Stimulated activated CD8-positive, alpha-beta memory T cell treated with anti-CD3 and anti-CD28 coated beads, Interleukin-2, amount 100 ng/mL, for 48 hours (primary cell): ENCODE measurements at places on chromosomes 7 and 10.

DNA sequence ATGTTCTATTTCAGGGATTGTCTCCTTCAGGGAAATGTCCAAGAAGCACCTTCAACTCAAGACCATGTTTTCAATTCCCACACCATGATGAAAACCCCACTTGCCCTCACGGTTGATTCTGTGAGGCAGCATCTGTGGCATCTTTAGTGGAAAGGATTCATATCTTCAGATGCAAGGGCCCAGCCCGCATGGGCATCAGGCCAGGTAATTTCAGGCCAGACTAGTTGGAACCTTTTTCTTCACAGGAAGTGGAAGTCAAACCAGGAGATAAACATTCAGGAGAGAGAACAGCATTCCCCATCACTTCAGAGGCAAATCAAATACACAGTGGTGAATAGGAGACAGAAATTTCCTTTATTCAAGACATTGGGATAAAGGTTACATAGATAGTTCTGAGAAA lies 88.8 kb downstream of the JCAD start:
- no peak for DNase-seq

DNA sequence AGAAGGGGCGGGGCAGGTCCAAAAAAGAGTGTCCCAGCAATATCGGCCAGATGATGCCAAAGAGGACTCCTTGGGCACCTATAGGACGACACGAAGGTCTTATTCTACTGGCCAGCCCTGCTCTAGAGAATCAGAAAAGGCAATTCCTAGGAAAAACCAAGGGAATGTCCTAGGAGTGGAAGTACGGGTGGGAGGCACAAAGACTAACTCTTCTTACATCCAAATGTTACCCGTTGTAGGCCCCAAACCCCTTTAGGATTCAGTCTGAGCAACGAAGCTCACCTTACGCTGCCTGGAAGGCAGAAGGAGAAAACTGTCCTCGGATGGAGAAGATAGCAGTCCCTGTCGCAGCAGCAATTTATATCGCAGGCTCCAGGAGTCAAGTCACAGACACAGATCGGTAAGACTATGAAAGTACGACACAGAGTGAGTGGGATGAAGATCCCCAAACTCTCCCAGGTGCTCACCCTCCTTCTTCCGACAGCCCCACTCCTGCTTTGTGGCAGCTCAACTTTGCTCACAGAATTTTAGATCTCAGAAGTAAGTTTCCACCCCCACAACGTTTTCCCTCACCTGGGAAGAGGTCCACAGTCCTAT lies 558 bp downstream of the TCTN3 start:
- no peak for DNase-seq

DNA sequence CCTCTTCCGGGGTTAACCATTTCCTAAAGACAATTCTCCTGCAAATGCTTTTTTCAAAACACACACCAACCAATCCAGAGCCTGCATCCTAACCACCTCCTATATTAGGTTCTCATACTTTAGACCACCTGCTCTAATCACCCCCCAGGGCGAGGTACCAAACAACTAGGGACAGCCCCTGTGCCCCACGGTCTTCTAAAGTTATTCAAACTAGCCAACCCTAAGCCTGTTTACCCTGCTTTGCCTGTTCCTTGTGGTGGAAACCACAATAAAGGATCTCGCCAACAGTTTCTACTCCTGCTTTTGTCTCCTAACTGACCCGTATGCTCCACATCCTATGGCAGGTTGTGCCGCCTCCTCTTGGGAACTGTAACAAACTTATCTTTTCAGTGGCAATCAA lies 21.1 kb downstream of the SP4 start:
- no peak for DNase-seq

GRCh38 chr10:63766745-63767137 lies 245.5 kb downstream of the REEP3 start:
- DNase-seq = no peak

GRCh38 chr10:72140174-72140573 lies 51.8 kb upstream of the SPOCK2 start:
- no peak for DNase-seq

- DNase-seq = no peak
Observed at GRCh38 chr10:12707461-12708185, 293.9 kb downstream of the CCDC3 start.

- DNase-seq = no peak
Observed at GRCh38 chr10:69353977-69354635, 62.6 kb downstream of the TACR2 start.

DNA sequence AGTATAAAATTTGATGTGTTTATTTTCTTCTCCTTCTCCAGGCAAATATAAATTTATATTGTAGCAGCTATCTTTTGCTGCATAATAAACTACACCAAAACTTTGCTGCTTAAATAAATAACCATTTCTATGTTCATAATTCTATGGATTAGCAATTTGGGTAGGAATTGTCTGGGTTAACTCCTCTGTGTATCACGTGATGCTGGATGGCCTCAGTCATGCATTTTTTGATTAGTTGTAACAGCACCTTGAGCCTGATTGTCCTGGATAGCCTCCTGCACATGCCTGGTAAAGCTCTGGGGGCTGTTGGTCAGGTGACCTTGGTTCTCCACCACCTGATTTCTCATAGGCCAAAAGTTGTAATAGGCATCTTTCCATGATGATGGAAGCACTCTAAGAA lies 572.9 kb downstream of the ETV1 start:
- DNase-seq = no peak

- no peak for DNase-seq
Observed at GRCh38 chr7:104196161-104196560, 11.7 kb downstream of the ORC5 start.

DNA sequence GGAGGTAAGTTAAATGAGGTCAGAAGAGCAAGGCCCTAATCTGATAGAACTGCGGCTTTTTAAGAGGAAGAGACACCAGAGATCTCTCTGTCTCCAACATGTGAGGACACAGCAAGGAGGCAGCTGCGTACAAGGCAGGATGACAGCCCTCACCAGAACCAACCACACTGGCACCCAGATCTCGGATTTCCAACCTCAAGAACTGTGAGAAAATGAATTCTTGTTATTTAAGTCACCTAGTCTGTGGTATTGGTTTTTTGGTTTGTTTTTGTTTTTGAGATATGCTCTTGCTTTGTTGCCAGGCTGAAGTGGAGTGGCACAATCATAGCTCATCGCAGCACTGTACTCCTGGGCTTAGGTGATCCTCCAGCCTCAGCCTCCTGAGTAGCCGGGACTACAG lies 127.2 kb downstream of the DLG5 start:
- DNase-seq = no peak

DNA sequence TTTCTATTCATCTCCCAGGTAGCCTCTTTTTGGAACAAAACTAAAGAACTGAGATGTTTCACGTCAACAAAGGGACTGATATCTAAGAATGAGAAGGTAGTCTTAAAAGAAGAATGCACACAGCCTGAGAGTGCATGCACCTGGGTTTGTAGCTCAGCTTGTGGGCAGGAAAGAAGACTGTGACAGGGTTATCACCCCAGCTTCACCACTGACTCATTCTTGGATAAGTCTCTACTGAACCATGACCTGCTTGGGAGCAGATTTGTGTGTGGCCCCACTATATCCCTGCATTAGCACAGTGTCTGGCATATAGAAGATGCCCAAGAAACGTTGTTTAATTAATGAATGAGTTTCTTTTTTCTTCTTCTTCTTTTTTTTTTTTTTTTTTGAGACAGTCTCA lies 187.5 kb downstream of the GPAM start:
- DNase-seq = no peak
